ENCODE measurements at places on chromosomes 3 and 15.

- H3K36me3 ChIP-seq = peaks cover 59% of the 10 kb centered on the region
- no peaks in the 10 kb centered on the region for H3K4me1 ChIP-seq
- H3K27me3 ChIP-seq = no peaks in the 10 kb centered on the region
- DNase-seq = no peak
These were observed 21.6 kb downstream of the FANCD2 start for GRCh38 chr3:10047876-10048275.

DNA sequence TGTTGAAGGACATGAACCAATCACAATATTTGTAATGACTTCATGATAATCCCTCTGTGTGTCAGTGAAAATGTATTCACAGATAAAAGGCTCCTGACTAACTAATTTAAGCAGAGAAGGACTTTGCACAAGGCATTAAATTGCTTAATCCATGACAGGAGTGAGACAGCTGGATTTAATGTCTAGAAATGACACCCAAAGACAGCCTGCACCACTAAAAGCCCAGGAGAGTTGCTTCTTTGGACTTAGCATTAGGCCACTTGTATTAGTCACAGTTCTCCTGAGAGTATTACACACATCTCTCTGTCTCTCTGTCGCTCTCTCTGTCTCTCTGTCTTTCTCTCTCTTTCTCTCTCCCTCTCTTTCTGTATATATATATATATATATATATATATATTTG, 180.4 kb downstream of the GOLGA8K start:
- H3K36me3 ChIP-seq = no peaks in the 10 kb centered on the region
- H3K4me1 ChIP-seq = no peaks in the 10 kb centered on the region

DNA sequence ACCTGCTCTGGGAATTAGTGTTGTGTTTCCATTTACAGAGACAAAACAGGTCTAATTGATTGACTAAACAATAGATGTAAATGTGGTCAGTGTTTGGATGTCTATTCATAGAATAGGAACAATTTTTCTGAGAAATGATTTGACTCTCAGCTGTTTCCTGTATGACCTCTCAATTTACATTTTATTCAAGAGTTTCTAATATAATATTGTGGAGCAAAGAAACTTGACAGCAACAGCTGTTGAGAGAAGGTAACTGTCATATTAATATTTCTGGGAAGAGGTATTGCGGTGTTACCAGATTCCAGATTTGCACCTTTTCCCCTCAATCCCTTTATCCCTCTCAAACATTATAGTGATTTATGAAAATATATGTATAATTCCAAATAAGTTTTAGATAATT, 3.7 kb upstream of the NR1I2 start:
- H3K4me1 ChIP-seq = peaks cover 5% of the 10 kb centered on the region
- H3K4me3 ChIP-seq = no peak overlapping the region
- no peak for DNase-seq
- no peaks in the 10 kb centered on the region for H3K27me3 ChIP-seq

- peaks cover 10% of the 10 kb centered on the region for H3K4me1 ChIP-seq
- H3K27me3 ChIP-seq = peaks cover 36% of the 10 kb centered on the region
- H3K36me3 ChIP-seq = no peaks in the 10 kb centered on the region
- peak; percentile 66 for DNase-seq
- no peak overlapping the region for H3K27ac ChIP-seq
These were observed 1.1 kb upstream of the EPHA6 start for GRCh38 chr3:96813134-96813819.

DNA sequence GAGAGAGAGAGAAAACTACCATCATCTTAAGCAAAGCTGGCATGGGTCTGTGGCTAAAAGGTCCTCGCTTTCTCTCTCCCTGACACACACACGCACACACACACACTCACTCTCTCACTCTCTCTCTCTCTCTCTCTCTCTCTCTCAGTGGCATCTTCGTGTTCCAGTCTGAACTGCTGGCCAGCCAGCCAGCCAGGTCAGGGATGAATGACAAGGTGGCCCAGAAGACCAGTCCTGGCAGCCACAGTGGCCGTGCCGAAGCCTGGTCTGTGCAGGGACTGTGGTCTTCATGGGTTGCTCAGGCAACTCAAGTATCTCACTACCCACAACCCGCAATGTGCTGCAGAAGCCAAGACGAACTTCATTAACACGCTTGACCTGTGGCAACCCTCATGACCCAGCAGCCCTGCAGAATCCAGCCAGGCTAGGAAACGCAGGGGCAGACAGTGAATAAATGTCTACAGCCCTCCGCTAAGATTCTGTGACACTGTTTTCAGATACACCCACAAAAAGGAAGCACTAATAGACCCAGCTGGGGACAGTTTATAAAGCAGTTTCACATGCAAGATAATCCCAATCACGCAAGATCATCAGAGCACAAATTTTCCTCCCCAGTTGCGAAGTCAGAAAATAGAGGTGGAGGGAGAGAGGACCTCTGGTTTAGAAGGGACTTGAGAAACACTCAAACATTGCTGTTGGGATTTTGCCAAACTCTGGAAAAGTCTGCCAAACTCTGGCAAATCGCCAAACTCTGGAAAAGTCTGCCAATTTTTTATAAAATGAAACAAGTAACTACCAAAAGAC, 66.4 kb downstream of the XXYLT1 start:
- H3K27ac ChIP-seq = no peak overlapping the region
- no peaks in the 10 kb centered on the region for H3K27me3 ChIP-seq
- no peak overlapping the region for H3K4me3 ChIP-seq
- H3K36me3 ChIP-seq = no peaks in the 10 kb centered on the region
- no peak for DNase-seq

DNA sequence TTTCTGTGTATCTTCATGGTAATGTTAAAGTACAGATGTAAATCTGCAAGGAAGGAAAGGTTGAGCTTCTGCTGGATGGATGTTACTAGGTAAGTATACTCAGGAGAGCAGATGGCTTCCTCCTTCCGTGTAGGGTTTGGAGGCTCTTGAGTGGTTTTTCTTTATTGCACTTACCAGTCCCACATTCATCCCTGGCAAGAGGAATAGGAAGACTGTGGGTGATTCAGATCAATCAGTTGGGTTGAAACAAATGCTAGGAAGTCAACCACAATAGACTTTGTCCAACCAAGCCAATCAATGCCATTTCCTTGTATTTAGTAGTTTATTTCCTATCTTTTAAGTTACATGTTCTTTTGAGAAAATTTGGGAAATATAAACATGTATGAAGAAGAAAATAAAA, 26.6 kb downstream of the MYZAP start:
- no peaks in the 10 kb centered on the region for H3K4me1 ChIP-seq
- H3K27ac ChIP-seq = no peak overlapping the region
- no peak for DNase-seq

DNA sequence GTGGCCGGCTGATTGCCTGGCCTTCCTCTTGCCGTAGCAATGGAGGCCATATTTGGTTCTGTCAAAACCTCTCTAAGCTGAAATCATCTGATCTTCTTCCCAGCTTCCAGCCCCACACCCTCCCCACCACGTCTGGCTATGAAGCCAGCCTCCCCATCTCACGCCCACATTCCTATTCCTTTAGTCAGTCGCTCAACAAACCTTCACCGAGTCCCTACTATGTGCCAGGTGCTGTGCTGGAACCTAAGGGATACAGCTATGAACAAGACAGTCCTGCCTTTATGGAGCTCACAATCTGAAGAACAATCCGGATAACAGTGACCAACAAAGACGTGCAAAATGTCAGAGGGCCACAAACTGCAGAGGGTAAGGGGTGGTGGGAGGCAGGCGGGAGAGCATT, 31.9 kb upstream of the SMAD6 start:
- DNase-seq = no peak
- peaks cover 6% of the 10 kb centered on the region for H3K4me1 ChIP-seq
- H3K27me3 ChIP-seq = peaks cover 3% of the 10 kb centered on the region
- H3K4me3 ChIP-seq = no peak overlapping the region

DNA sequence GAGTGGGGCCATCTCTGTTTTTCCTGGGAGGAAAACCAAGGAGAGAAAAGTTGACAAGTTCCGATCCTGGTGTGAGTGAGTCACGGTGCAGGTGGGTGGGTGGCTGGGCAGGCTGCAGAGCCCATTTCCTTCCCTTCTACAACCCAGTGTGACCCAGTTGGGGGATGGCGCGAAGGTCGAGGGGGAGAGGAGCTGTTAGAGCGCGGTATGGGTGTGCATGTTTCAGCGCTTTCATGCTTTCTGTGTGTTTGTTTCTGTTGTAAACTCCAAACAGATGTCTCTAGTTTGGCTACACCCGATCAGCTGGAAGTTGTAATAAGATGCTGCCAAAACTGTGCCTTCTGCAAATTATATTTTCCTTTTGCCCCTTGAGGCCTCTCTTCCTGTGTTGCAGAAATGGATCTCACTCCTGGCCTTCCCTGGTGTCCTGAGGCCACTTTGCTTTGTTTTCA, 3.8 kb downstream of the FAM43A start:
- H3K27ac ChIP-seq = peak overlapping the region; percentile 44
- peak overlapping the region; percentile 27 for H3K4me3 ChIP-seq
- H3K36me3 ChIP-seq = no peaks in the 10 kb centered on the region
- peaks cover 20% of the 10 kb centered on the region for H3K27me3 ChIP-seq
- peaks cover 57% of the 10 kb centered on the region for H3K4me1 ChIP-seq
- DNase-seq = peak; percentile 42

DNA sequence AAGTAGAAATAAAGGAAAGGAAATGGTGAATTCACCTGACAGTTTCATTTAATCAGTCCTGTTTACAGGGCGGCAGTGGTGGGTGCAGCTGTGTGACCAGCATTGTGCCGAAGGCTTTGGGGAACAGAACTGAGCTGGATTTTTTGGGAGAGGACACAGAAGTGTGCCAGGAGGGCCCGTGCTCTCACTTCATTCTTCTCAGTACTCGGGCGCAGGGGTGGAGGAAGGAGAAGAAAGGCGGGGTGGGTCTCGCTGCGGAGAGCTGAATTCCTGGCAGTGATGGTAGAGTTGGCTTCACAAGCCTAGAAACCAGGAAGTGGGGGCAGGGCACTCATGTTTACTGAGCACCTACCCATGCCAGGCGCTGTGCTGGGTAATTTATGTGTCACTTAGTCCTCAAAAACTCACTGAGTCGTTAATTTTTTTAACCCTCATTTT, 64.6 kb downstream of the CRTC3 start:
- no peaks in the 10 kb centered on the region for H3K27me3 ChIP-seq
- peak; percentile 80 for DNase-seq
- peak overlapping the region; percentile 79 for H3K4me3 ChIP-seq
- peaks cover 80% of the 10 kb centered on the region for H3K4me1 ChIP-seq
- peak overlapping the region; percentile 97 for H3K27ac ChIP-seq

GRCh38 chr15:62593681-62594399, 428.8 kb upstream of the C2CD4B start:
- H3K36me3 ChIP-seq = no peaks in the 10 kb centered on the region
- no peaks in the 10 kb centered on the region for H3K4me1 ChIP-seq
- no peak for DNase-seq
- peaks cover 7% of the 10 kb centered on the region for H3K27me3 ChIP-seq
